ENCODE measurements at places on chromosomes 11 and 22.

- no peak for DNase-seq
These were observed 32.0 kb downstream of the CD82 start for GRCh38 chr11:44597358-44598012.

DNA sequence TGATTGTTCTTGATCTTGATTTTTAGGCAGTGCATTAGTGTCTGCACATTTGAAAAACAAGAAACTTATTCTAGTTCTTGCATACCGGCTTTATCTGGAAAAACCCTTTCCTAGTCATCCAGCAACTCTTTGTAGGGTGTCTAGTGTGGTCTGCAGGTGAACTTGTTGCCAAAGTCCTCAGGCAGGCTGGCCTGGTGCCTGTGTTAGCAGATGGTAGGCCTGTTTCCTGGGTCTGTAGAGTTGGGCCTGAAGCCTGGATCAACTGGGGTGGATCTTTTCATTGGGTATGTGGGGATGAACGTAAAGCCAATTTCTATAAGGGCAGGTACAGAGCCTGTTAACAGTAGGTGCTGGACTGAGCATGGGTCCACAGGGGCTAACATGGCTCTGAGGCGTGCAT lies 5.6 kb upstream of the GLYATL1 start:
- no peak for DNase-seq

DNA sequence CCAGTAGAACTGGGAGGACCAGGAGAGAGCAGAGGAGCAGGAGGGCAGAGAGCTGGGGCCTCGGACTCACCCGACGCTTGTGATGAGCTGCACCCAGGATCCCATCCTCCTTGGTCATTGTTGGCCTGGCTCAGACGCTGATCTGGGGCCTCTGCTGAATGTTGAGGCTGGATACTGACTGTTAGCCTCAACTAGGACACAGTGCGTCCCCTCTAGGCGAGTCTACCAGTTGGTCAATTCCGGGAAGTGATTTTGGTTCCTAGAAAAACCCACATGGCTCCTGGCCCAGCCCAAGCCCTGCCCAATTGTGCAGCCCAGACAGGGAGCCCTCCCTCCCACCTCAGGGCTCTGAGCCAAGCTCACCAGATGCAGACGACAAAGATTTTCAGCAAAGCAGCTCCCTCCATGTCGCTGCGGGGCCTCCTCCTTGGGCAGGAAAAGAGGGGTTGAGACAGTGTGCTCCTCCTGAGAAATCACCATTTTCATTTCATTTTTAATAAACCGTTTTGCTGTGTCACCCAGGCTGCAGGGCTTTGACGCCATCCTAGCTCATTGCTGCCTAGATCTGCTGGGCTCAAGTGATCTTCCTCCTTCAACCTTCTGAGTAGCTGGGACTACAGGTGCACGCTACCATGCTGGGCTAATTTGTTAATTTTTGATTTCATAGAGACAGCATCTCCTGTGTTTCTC lies at the start of gene APOL4:
APOL4 (minus strand) TSS at position 180 of the 690 bp plus-strand sequence; CDS start at position 105, 75 bp downstream.
- no peak for DNase-seq

GRCh38 chr11:85884581-85885021 lies 29.4 kb downstream of the CCDC83 start:
- DNase-seq = no peak

- DNase-seq = no peak
These were observed 34.0 kb upstream of the EIF3D start for GRCh38 chr22:36563001-36563400.

DNA sequence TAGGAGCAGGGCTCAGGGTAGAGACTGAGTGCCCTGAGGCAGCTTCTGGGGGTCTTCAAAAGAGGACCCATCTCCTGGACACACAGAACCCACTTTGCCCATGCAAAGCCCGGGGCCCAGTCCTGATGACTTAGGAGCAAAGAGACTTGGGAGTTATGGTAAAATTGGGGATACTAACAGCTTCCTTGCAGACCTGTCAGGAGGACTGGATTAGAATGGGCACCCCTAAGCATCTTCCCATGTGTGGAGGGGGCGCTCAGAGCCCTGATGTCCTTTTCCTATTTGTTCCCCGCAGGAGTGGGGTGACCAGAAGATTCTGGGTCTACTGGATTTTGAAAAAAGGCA lies 100.0 kb downstream of the WNT7B start:
- DNase-seq = no peak

- no peak for DNase-seq
These were observed 14.1 kb downstream of the PLCB3 start for GRCh38 chr11:64265176-64266160.

DNA sequence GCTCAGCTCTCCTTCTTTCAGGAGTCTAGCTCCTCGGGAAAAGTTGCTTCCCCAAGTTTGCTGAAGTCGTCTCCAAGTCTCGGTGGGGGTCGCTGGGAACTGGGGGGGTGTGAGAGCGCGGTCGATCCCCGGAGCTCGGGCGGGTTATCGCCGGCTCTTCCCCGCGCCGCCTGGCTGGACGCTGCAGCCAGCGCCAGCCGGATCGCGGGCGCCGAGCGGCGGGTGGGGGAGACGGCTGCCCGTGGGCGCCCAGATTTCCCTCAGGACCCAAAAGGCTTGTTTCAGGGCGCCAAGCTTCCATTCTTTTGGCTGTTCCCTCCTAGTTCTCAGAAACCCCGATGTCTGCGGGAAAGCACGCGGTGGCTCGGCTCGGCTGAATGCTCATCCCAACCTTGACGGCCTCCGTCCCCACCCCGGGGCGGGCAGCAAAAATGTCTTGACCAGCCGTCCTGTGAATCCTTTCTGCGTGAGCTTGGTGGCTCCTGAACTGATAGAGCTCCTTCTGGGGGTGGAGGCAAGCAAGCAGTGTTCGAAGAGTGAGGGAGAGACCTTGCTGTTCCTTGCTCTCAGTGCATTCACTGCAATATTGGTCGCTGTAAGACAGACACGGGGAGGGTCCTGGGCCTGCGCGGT lies 1.7 kb downstream of the ZBTB16 start:
- no peak for DNase-seq

- DNase-seq = no peak
These were observed 7.1 kb downstream of the CASP12 start for GRCh38 chr11:104891135-104891534.

DNA sequence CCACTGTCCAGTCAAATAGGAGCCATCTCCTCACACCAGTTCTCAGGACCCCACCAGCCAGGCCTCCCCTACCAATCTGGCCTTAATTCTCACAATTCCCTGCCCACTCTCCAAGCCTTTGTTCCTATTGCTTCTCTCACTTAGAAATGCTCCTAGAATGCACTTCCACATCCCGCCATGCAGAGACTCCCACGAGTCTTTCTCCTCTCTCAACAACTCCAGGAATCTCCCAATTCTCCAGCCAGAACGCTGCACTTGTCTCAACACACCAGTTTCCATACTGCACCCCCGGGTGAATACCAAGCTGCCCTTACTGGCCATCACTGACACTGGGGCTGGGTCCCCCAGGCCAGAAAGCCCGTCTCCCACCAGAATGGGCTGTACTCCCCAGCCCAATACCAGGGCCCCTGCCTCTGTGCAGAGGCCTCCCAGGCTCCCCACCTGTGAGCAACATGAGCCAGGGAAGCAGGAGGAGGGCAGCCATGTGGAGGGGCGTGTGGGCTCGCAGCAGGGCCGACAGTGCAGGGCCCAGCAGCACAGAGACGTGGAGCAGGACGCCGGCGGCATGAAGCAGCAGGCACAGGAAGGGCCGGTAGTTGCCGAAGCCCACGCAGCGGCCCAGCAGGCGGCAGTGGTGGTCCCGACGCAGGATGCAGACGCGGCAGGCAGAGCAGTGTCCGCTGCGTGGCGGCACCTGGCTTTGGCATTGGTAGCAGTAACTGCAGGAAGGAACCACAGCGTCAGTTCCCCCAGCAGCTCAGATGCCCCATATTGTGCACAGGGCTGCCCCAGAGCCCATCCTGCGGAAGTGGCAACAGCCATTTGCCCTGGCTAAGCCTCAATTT lies 2.4 kb downstream of the ZDHHC24 start:
- peak; percentile 37 for DNase-seq

DNA sequence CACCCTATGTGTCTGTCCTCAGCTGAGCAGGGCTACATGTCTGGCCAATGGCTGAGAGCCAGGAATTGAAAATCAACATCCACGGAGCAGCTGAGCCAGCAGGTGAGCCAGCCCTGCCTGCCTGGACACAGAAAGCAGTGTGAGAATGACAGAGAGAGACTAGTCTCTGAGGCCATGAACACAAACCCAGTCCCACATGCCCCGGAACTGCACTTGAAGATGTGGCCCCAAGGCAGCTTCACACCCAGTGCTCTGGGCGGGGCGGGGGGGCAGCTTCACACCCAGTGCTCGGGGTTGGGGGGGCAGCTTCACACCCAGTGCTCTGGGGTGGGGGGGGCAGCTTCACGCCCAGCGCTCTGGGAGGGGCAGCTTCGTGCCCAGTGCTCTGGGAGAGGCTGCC lies 37.6 kb downstream of the TRMU start:
- no peak for DNase-seq

- DNase-seq = no peak
These were observed 141.9 kb downstream of the IGLL1 start for GRCh38 chr22:23438216-23438615.

DNA sequence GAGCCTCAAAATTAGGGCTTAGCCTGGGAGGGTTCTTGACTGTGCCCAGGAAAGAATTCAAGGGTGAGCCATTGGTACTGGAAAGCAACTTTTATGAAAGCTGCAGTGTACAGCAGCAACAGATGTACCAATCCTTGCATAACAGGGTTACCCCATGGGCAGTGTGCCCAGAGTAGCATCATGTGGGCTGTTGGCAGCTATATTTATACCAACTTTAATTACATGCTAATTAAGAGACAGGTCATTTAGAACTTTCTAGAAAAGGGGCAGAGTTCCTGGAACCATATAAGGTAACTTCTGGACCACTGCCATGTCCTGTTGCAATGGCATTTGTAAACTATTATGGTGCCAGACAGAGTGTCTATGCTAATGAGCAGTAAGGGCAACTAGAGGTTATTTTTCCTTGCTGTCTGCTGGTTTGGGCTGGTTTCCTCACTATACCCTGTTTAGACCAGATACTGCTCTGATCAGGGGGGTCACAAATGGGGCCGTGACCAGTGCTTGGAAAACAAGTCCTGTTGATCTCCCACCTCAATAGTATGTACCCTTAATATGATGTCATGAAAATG lies 1120.5 kb upstream of the RAG2 start:
- no peak for DNase-seq
